ENCODE measurements at places on chromosomes 7 and 10.

DNA sequence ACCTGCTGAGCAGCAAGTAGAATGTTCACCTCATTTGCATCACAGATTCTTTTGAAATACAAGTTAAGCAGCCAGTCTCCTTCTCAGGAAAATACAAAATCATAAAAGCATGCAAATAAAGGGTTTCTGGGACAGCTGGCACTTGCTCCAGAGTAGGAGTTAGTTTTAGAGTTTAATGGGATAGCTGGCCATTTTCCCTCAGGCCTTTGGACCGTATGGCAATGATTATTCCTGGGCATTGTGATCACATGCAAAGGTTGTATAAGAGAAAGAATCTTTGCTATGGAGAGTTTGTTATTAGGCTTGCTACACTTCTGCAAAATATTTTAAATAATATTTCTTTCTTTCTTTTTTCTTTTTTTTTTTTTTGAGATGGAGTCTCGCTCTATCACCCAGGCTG, 240.8 kb downstream of the CDK14 start:
- no peak for DNase-seq

DNA sequence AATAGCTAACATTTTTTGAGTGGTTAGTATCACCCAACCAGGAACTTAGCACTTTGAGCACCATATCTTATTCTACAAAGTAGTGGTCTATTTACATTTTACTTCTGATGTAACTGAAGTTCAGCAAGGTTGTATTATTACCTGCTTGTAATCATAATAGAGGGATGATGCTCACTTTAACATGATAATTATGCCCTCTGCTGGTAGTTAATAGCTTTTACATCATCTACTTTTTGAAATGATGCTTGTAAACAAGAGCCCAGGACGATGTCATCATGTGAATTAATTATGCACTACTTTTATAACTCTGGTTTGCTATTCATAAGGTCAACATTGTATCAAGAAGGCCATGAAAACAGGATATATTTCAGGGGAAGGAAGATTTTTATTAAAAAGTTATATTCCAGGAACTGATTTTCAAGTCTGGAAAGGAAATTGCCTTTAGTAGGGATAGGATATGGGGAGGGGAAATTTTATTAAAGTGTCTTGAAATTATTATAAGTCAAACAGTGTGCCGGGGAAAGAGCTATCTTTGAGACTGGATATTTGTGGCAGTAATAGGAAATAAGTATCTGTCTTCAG, 80.3 kb upstream of the SCIN start:
- no peak for DNase-seq

- DNase-seq = no peak
These were observed 10.7 kb downstream of the WIPI2 start for GRCh38 chr7:5200561-5201235.

DNA sequence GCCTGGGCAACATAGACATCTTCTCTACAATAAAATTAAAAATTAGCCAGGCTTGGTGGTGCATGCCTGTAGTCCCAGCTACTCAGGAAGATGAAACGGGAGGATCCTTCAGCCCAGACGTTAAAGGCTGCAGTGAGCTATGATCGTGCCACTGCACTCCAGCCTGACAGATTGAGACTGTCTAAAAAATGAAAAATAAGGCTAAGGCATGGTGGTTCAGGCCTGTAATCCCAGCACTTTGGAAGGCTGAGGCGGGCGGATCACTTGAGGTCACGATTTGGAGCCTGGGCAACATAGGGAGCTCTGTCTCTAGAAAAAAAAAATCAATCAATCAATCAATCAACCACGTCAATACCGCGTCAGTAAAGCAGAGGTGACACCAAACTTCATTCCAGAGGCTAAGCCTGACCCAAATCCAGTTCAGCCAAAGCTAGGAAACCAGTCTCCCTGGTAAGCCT, 31.1 kb downstream of the MRPS24 start:
- DNase-seq = no peak

DNA sequence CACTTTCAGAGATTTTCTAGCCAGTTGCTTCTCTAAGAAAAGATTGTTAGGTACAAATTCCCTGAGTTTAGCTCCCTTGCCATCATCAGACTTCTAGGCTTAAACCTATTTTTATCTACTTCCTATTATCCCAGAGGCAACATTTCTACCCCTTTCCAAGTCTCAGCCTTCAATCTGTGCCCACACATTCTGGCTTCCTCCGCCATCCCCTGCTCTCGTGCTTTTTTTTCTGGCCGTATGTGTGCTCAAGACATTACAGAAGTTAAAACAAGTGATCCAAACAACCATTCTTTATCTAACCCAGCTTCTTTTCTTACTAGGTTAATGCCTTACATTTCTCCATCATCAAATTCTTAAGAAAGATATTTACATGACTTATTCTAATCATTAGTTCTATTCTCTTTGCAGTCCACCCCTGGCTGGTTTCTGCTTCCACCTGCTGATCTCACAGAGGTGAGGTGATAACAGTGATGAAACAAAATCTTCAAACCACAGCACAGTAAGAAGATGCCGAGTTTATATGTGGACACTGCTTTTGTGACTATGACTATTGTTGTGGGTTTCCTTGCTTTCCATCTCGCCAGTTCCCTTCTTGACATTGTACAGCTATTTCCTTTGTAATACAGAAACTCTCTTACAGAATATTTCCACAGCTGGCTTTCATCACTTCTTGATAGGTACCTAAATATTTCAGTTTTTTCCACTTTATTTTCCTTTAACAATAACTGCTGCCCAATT, 18.3 kb upstream of the CDK6 start:
- DNase-seq = no peak

DNA sequence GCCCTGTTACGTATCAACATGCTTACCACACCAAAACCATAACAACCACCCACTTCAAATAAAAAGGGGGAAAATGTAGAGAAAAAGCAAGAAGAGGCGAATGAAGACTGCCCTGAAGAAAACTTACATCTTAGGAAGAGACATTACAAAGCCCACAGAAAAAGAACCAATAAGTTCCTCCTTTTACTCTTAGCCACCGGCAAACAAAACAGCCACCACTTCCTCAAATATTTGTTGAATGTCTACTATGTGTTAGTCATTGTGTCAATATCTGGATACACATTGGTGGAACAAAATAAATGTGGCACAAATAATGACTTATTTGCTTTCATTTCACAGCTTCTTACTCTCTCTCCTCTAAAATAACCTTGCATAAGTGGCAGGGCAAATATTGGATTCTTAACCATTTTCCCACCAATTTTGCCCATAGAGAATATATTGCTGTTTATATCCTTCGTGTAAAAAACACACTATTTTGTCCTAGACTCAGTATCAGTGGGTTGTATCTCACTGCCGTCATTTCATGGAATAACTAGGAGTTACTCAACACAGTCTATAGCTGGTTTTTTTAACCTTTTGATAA, 106.8 kb downstream of the ANK3 start:
- no peak for DNase-seq

- no peak for DNase-seq
These were observed 54.2 kb downstream of the TACR2 start for GRCh38 chr10:69362471-69362954.

- no peak for DNase-seq
These were observed 29.4 kb downstream of the SFXN4 start for GRCh38 chr10:119136084-119136483.

- no peak for DNase-seq
These were observed 999 bp upstream of the MRPS24 start for GRCh38 chr7:43870316-43870715.

DNA sequence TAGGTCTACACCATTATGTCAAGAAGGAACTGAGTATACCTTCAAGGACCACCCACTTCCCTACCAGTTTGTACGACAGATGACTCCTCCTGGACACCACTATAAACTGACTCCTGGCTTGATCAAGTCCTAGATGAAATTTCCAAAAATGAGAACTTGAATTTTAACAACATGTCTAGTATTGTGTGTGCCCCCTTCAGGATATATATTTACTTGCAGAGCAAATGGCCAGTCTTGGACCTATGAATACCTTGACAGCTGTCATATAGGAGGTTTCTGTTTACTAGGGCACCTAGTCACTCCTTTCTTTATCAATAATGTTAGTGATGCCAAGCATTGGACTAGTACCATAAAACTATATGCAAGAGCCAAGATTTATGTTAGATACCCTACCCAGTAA, 94.1 kb upstream of the TMEM26 start:
- DNase-seq = no peak

DNA sequence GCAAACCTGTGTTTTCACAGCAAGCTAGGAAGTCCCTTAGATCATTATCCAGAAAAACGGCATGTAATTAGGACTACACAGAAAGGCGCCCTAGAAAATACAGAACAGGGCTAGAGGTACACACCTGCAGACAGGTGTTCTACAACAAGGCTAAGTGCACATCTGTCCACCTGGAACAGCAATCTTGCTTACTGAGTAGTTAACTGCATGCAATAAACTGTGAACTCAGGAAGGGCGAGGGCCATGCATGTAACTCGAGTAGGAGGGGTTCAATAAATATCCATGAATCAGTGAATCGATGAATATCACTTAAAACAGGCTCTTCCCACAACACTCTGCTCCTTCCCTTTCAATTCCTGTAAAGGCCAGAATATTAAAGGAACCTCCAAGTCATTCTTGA, 22.0 kb downstream of the FAM171A1 start:
- DNase-seq = no peak

DNA sequence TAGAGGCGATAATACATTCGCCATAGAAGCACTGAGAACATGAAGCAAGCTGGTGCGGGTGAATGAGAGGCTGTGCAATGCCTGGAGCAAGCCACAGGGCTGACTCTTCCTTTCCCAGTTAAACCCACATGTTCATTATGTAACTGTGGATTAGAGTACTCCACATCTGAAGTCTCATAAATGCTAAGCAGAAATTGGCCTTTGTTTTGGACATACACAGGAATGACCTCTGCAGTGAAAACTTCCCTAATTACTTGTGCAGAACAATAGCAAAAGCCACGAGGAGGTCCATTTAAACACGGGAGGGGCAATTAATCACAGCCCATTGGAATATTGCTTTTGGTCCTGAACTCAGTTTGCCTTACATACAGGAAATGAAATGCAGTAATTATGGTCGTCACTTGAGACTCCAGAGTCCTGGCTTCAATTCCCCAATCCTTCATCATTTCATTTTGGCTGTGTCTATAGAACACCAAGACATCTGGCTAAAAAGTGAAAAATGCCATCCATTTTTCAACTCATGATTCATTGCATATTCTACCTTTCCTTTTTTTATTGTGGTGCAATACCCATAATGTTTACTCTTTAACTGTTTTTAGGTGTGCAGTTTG, 78.7 kb upstream of the CXCL12 start:
- DNase-seq = no peak

- no peak for DNase-seq
These were observed 212.8 kb upstream of the PODXL start for GRCh38 chr7:131769241-131769640.

- DNase-seq = no peak
These were observed 221.2 kb downstream of the FAM107B start for GRCh38 chr10:14553448-14553847.

DNA sequence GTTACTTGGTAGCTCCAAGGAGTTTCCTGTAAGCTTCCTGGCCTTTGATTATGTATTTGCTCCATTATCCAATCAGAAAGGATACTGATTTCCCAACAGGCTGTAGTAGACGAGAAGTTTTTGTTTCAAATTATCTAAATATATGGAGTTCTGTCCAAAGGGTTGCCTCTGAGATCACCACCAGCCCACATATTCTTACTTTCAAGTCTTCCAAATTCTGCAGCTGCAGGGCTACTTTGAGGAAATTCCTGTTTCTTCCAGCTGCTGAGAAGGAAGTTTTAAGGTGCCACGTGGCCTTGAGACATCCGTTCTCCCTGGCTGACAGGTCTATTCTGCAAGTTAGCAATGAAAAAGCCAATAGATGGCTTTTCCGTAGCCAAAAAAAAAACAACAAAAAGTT, 286.0 kb downstream of the TWIST1 start:
- no peak for DNase-seq

GRCh38 chr10:16049782-16050181, 189.5 kb upstream of the MINDY3 start:
- no peak for DNase-seq

- peak; percentile 67 for DNase-seq
These were observed 22.2 kb upstream of the EXOC4 start for GRCh38 chr7:133230591-133231194.

DNA sequence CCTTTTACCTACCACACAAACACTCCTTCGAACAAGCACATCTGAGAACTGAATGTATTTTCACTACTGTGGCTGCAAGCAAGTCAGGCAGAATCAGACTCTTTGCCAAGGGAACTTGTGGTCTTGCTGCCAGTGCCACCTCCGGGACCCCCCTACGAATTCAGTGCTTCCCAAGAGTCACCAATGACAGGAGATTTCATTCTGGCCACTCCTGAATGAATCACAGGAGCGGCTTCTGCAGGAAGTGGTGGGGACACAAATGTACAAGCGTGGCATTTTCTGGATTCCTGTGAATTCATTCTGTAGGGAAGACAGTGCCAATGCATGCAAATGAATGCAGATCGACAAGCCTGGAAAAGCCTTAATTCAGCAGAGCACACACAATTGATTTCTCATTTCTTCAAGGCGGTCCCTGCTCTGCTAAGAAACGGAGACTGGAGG, 161.2 kb downstream of the CAMK1D start:
- DNase-seq = no peak

DNA sequence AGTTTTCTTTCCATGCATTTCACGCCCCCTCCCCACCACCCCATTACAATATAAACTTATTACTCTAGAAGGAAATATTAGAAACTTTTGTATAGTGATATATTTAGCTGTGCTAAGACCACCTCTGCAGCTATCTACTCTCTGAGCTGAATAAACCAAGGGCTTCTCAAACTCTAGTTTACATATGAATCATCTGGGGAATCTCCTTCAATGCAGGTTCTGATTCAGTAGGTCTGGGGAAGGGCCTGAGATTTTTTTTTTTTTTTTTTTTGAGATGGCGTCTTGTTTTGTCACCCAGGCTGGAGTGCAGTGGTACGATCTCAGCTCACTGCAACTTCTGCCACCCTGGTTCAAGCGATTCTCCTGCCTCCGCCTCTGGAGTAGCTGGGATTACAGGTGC, 67.6 kb upstream of the PRKG1 start:
- DNase-seq = no peak

DNA sequence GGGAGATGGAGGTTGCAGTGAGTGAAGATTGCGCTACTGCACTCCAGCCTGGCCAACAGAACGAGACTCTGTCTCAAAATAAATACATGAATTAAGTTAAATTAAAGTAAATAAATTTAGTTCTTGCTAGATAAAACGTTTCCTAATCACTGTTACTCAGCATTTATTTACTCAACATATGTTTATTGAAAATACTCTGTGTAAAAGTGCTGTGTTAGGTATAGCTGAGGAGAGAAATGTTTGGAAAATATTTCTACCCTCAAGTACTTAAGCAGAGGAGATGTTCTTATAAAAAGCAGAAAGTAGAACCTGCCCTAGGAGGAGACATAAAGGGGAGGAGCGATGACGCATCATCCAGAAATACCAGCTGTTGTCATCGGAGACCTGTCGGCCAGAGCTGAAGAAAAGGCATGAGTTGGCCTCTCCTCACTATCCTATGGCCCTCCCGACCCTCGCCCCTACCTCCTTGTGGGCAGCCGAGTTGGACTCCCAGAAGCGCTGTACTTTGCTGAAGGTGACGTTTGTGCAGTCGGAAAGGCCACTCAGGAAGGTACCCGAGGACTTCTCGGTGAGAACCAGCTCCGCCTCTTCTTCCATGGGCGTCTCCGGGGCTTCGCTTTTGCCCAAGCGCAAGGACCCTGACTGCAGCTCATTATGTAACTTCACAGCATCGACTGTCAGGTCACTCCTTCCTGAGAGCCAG, 1.1 kb downstream of the RRP12 start:
- DNase-seq = no peak
